ENCODE measurements at places on chromosomes 5 and 9.

GRCh38 chr9:4590430-4591122 is 71.5 kb upstream of the PLPP6 start:
- no peak for DNase-seq

- no peak for DNase-seq
Measured at GRCh38 chr9:85536514-85536913, 205.2 kb downstream of the AGTPBP1 start.

DNA sequence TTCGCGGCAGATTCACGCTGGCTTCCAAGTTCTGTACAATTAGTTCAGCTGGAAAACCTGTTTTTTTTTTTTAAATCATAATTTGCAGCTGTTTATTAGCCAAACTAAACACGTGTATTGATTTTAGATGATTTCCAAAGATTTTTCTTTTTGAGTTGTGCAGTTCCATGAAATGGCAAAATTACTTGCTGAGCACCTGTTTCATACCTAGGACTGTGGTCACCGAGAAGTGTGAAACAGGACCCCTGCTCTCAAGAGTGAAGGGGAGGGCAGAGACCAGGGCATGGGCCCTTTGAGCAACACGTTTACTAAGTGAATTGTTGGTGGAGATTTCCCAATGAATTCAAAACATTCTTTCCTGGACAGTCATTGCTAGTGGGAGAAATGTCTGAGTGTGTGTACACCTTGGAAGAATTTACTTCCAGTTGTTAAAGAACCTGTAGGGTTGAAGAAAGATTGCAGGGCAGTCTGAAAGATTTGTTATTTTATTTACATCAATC is 688 bp downstream of the SNX24 start:
- DNase-seq, result no peak

DNA sequence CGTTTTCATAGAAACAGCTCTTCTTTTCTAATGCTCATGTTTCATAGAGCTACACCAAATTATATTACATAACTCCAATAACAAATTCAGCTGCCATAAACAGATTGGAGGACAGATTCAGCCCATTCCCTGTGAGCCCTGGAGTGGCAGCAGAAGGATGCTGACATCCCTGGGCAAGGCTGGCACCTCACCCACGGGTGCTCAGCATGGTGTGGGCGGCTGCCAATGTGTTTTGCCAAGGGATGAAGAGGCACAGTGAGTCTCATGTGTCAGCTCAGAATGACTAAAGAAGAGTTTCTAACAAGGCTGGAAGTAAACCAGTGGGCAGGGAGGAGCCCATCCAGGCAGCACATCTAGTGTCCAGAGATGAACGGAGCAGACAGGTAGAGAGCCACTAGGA is 127.1 kb upstream of the ICE1 start:
- no peak for DNase-seq

GRCh38 chr5:82312373-82312856 is 34.3 kb upstream of the RPS23 start:
- no peak for DNase-seq

- DNase-seq, result no peak
Measured at GRCh38 chr5:177311392-177311722, 341 bp downstream of the MXD3 start.

- DNase-seq, result no peak
Measured at GRCh38 chr9:17025281-17025680, 109.6 kb upstream of the CNTLN start.

DNA sequence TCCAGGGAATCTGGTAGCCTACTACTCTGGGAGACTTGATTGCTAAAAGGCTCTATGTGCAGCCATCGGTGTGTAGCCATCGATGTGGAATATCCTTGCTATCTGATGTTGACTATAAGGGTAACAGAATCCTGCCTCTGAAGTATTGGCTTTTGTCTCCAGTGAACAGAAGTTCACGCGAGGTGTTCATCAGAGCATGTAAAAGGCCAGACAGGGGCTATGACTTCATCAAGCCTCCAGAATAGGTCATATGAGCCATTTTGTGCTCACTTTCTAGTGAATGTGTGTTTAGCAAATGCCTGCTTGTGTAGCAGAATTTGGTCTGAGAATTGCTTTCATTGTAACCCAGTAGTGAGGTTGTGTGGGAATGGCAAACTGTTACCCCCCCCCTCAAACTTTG is 66.8 kb upstream of the RAD23B start:
- no peak for DNase-seq

DNA sequence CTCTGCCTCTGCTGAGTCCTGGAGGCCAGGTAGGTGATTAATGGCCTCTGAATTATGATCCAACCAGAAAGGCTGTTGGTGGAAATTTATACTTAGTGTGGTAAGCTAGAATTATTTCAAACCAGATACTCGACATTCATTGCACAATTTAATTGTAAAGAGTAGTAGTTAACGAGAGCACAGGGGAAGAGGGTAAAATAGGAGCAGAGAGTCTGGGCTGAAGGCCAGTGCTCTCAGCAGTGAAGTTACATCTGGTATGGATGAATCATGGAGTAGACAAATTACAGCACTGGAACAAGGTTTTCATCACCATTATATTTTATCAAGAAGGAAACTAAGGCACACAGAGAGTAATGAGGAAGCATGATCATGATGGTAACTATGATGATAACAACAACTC is 92.5 kb downstream of the TLR4 start:
- no peak for DNase-seq

DNA sequence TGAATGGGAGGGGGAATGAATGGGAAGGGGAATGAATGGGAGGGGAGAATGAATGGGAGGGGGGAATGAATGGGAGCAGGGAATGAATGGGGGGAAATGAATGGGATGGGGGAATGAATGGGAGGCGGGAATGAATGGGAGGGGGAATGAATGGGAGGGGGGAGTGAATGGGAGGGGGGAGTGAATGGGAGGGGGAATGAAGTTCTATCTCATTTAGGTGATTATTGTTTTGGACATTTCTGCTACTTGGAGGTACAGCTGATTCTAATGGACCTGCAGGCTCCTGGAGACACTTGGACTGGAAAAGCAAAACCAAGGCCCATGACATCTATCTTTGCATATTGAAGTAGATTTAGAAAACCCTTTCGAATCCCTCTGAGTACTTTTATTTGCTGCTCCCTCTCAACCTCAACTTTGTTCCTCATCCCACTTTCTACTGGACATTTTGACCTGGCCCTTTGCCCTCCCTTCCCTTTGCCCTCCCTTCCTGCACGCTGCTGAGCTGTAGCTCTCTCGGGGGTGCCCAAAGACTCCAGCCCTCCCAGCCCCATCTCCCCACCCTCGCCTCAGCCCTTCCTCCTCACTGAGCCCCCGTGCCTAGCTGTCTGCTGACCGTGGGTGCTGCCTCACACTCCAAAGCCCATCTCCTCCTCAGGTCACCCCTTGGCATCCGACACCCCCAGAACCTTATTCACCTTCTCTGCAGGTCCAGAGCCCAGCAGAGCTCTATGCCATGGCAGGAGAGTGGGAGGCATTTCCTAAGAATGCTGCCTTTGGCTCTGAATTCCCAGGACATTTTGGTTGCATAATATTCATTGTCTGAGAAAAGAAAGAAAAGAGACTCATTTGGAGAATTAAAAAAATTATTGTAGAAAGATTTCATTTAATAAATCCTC is 19.9 kb upstream of the LPCAT1 start:
- DNase-seq, result peak; percentile 67

- no peak for DNase-seq
Measured at GRCh38 chr5:65916636-65917035, 9.7 kb upstream of the ERBIN start.

DNA sequence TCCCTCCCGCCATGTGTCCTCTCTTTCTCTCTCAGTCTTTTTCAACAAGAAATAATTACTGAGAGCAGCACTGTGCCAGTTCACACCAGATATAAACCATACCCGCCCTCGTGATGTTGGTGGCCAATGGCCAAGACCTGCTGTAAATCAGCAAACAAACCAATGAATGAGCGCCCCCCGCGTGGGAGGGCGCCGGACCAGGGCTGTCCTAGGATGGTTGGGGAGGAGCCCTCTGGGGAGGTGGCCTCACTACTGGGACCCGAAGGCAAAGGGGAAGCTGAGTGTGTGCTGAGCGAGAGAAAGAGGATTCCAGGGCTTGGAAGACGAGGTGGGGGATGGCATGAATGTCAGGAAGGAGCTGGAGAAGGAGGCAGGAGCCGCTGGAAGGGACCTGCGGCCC is 51.2 kb upstream of the BARHL1 start:
- no peak for DNase-seq

DNA sequence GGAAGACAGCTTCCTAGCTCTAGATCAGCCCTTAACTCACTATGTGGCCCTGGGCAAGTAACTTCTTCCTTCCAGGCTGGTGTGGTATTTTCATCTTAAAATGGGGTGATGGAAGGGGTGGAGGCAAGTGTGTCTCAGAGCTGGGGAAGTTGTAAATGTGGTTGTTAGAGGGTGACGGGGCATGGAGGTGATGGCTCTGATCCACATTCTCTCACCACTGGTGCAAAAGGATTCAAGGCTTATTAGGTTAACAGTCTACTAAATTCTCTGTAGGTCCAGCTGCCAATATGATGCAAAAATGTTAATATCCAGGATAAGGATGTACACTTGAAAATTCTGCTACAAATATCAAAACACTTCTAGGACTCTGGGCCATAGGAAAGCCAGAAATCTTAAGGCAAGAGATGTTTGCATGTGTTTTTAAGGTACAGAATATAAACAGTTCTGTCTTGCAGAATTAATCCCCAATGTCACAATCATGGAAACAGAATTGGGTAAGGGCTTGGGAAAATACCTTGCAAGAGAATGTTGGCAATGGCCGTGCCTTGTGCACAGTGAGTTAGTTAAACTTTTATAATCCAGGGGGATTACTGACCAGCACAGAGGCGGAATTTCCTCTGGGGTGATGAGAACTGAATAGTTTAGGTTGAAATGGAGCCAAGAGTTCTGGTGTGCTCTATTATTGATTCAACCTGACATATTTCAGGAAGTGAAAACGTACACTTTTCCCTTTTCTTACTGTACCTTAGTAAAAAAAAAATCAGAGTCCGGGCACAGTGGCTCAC is 19.8 kb downstream of the TNFSF15 start:
- no peak for DNase-seq

GRCh38 chr9:133621725-133622267 is 12.6 kb upstream of the FAM163B start:
- DNase-seq, result no peak

GRCh38 chr5:1750469-1750868 is 49.2 kb downstream of the MRPL36 start:
- peak; percentile 60 for DNase-seq

DNA sequence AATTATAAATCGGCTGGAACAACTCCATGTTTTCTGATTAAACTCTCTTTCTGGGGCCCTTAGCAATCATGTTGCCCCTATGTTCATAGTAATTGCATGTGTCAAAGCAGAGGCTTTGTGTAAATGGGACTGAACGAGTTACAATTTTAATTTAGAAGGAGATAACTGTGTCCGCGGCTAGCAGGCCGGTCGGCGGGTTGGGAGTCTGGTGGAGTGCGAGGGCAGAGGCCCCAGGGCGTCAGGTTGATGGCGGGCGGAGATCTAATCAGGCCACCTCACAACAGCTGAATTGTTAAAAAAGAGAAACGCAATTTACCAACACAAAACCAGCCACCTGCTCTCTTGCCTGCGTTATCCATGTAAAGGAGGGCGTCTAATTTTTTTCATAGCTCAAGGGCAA is 134.9 kb upstream of the LPCAT1 start:
- DNase-seq, result no peak

GRCh38 chr5:97006454-97007060 is 70.7 kb downstream of the LNPEP start:
- DNase-seq, result no peak

DNA sequence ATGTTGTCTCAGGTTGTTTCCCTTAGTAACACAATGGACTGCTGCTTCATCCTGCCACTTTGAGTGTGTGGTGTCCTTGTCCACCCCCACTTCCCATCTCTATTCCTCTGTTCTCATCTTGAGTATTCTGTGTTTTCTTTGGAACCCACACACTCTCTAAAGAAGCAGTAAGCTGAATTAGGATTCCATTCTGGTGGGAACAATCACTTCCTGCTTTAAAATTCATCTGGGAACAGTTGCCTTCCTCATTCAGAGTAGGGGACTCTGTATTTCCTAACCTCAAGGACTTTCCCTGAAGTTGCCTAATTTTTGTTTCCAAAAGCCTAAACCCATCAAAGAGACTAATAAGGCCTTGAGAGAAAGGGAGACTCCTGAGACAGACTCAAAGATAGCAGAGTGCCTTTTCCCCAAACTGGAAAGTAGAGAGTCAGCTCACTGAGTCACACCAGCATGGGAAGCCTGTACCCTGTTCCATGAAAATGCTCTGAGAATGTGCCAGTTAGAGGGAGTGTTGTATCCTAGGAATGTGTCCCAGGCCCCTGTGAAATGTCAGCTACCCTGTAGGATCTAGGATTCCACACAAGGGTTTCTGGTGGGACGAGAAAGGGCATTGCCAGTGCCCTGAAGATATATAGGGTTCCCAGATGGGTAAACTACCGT is 63.6 kb downstream of the CCDC192 start:
- DNase-seq, result no peak

GRCh38 chr5:39717176-39717897 is 292.6 kb upstream of the DAB2 start:
- no peak for DNase-seq

GRCh38 chr5:12384005-12384404 is 479.8 kb upstream of the CTNND2 start:
- DNase-seq, result no peak

DNA sequence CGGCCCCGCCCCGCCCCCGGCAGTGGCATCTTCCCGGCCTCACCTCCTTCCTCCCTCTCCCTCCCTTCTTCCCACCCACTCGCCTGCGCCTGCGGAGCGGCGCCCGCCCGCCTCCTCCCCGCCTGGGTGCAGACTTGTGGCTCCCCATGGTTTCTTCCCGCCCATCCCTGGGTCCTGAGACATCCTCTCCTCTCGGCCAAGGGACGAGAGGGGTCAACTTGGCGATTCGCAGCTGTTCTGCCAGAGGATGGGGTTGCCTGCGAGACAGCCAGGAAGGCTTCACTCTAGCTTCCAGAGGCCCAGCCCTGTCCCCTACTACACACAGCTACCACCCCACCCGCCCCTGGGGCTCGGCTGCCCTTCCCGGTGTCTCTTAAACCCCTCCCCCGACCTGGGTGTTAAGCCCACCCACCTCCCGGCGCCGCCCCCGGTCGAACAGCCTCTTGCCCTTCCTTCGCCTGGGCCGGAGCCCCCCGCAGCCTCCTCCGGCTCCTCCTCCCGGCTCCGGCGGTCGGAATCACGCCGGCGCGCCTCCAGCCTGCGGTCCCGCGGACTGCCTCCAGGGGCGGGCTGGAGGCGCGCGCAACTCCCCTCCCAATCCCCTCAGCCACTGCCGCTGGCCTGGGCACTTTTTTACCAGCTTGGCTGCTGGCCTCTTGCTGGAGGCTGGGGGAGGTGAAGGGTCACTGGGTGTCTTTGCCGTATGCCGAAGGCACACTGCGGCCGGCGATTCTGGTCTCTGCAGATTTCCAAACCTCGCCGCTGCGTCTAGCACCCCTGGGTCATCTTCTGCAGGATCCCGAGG is 1.9 kb downstream of the JADE2 start:
- DNase-seq, result peak; percentile 95

- DNase-seq, result no peak
Measured at GRCh38 chr9:136625101-136626065, 37.3 kb upstream of the EGFL7 start.
